Tongue (tissue), 3 donors: ENCODE measurements at places on chromosomes 3 and 15.

DNA sequence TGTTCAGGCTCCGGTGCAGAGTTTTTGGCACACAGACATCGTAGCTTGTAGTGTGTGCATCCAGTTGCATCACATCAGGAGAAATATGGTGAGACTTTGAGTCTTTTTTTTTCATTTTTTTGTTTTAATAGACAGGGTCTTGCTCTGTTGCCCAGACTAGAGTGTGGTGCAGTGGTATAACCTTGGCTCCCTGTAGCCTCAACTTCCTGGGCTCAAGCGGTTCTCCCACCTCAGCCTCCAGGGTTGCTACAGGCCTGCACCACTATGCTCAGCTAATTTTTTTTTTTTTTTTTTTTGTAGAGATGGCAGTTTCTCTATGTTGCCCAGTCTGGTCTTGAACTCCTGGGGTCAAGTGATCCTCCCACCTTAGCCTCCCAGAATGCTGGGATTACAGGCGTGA lies 51.1 kb upstream of the TEX264 start:
- no peak for DNase-seq

DNA sequence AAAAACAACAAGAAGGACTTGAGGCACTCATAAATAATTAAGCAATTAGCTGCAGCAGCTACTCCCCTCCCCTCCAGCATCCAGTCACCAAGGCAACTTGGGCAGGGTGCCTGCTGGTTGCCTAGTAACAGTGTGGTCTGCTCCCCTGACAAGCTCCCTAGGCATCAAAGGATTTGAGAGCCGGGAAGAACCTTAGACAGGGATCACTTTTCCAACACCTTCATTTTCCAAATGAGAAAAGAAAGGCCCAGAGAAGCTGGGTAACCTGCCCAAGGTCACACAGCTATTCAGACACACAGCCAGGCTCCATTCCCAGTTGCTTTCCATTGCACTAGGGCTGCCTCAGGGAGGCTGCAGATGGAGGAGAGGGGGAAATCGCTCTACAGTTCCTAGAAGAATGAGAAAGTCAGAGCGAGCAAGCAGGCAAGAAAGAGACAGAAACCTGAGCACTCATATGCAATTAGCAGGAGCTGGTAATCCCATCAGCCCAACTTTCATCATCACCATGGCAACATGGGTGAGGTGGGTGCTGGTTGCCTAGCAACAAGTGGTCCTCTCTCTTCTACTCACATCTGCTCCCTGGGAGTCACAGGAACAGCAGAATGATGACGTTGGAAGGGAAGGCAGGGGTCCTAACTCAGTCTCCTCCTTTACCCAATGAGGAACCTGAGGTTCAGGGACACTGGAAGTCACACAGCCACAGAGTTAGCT lies 3.6 kb upstream of the EIF4E3 start:
- DNase-seq = peak; percentile 35

GRCh38 chr3:147941969-147942368 lies 532.8 kb downstream of the ZIC1 start:
- no peak for DNase-seq

- DNase-seq = no peak
These were observed 50.0 kb upstream of the SECISBP2L start for GRCh38 chr15:49096090-49096750.

- DNase-seq = no peak
These were observed 24.8 kb upstream of the SLC25A38 start for GRCh38 chr3:39358333-39358732.

- DNase-seq = no peak
These were observed 2.7 kb downstream of the TEX55 start for GRCh38 chr3:119148493-119149180.

- DNase-seq = no peak
These were observed 78.3 kb upstream of the MLF1 start for GRCh38 chr3:158492685-158493084.

DNA sequence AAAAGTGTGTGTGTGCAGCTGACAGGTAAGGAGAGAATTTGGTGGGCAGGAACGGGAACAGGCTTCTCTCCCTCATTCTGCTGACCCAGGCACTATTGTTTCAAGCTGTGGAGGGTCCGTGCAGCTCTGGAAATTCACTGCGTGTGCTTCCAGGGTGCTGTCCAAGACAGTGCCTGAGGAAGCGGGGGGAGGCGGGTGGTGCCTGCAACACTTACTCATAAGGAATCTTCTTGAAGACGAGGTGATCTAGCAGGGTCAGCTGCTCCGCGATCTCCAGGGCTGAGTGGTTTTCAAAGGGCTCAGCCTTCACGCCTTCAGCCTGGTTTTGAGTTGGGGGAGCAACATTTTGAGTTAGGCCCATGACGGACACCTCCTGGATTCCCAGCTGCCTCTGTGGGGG lies 46.6 kb upstream of the CTSH start:
- DNase-seq = no peak

DNA sequence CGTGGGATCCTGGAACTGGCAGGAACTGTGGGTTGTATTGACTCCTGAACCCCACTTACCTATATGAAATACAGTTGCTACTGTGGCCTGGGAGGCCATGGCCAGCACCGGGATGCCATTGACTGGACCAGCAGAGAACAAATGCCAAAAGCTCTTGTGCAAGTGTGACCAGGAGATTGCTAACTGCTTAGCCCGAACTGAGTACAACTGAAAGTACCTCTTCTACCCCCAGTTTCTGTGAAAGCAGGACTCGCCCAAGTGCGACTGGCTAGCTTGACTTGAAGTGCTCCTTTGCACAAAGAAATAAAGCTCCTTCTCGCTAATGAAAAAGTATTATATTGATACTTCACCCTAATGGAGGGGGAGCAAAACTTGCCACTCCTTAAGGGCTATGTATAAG lies 101.3 kb upstream of the ATP11B start:
- no peak for DNase-seq

GRCh38 chr3:134929976-134930375 lies 134.9 kb downstream of the EPHB1 start:
- DNase-seq = no peak

DNA sequence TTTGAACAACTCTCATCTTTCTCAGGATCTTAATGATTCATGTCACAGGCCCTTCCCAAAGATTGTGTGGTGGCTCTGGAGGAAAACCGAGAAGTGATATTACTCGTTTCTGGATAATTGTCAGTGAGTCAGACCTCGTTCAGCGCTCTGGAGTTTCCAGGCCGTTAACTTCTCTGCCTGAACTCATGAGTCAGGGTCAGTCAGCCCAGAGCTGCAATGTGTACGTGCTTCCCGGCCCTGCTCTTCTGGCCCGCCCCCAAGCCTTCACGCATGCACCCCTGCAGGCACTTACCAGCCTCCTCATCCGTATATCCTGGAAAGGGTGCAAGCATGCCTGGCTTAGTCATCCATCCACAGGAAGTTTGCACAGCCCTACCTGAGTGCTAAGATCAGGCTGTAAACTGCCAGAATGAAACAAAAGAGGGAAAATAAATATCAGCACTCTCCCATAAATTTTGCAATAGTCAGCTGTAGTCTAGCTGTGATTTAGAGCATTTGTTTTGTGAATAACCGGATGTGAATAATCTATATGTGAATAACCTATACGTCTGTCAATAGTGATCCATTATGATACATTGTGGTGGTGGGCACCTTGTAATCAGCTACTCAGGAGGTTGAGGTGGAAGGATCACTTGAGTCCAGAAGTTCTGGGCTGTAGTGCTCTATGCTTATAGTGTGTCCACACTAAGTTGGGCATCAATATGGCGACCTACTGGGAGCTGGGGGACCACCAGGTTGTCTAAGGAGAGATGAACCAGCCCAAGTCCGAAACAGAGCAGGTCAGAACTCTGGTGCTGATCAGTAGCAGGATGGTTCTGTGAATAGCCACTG lies 35.3 kb upstream of the SEMA4B start:
- peak; percentile 41 for DNase-seq

- DNase-seq = peak; percentile 88
These were observed 260.3 kb upstream of the TPM1 start for GRCh38 chr15:62782071-62782841.

DNA sequence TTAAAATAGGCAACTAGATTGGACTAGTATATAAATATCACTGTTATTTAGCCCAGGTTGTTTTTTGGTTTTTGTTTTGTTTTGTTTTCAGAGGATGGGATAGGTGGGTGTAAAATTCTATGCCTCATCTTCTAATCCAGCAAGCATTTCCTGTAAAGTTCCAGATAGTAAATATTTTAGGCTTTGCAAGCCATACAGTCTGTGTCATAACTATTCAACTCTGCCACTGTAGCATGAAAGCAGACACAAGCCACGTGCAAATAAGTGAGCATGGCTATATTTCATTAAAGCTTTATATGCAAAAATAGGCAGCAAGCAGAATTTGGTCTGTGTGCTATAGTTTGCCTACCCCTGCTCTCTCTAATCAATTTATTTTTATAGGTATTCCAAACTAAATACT lies 657.3 kb upstream of the TGFBR2 start:
- DNase-seq = no peak

DNA sequence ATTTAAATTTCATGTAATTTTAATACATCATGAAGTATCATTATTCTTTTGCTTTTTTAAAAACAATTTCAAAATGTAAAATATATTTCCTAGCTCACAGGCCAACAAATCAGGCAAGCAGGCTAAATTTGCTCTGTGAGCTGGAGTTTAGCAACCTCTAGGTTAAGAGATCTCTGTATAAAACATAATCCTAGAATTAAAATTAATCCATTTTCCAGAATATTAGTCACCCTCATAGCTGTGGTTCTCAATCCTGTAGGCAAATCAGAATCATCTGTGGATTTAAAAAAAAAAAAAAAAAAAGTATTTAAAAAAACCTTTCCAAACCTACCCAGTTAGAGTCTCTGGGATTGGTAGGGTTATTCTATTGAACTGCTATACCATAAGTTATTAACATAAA lies 209.7 kb downstream of the MINAR1 start:
- no peak for DNase-seq

GRCh38 chr3:100019719-100020118 lies 94.6 kb downstream of the FILIP1L start:
- no peak for DNase-seq

GRCh38 chr3:27022096-27022761 lies 347.0 kb downstream of the NEK10 start:
- no peak for DNase-seq

- no peak for DNase-seq
These were observed 173.2 kb downstream of the TPRG1 start for GRCh38 chr3:189344996-189345395.

DNA sequence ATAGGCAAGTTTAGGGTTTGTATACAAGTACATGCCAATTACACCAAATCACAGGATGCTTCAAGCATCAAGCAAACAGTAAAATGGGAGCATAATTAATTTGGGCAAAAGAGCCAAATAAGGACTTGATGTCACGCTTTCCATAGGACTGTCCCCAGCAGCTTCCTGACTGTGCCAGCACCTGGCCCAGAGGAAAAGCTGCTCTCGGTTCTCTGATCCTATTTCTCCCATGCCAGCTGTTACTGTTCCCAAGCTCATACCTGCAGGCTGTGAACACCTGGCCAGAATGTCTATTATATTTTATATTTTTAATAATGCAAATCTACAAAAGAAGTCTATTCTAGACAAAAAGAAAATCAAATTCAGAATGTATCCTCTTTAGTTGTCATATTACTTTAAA lies 12.2 kb downstream of the ZXDC start:
- no peak for DNase-seq

- peak; percentile 56 for DNase-seq
These were observed 5.1 kb downstream of the DPH6 start for GRCh38 chr15:35540885-35541284.

- DNase-seq = no peak
These were observed 188.3 kb upstream of the EOMES start for GRCh38 chr3:27910456-27910855.

DNA sequence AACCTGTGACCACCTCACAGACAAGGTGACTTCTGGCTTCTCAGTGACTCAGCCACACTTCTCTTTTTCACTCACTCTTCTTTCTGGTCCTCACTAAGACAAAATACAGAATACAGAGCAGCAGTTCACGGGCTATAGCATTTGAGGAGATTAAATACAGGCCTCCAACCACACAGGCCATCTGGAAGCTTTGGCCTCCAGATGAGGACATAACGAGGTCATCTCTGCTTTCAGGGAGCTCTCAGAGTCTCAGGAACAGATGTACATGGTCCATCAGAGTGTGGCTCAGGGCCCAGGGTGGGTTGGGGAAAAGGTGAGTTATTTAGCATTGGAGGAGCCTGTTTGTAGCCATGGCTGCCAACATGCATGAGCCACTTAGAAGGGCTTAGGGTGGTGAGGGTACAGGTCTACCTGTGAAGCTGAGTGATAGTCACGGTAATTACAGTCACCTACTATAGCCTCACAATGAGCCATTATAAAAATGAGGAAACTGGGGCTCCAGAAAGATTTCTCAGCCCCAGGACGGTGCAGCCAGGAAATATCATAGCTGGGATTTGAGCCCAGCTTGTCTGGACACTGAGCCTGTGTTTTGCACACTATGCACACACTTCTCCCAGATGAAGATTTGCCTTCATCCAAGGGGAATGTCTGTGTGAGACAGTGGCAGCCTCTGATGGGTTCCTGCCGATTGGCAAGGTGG lies 159.8 kb upstream of the CTDSPL start:
- peak; percentile 40 for DNase-seq

DNA sequence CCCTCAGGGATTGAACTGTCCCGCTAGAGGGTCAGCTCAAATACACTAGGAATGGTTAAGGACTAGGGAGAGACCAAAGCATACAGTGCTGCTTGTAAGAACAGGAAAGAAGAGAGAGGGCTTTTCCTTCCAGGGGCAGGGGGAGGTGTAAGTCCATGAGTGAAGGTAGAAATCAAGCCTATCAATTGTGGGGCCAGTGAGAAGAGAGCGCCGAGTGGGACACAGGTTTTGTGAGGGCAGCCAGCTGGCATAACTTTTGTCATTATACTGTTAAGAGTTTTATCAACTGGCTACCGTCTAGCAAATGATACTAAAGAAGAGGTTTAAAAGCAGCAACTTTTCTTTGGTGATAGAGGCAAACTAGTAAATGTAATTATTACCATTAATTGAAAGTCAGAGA lies 45.0 kb downstream of the LMCD1 start:
- no peak for DNase-seq

DNA sequence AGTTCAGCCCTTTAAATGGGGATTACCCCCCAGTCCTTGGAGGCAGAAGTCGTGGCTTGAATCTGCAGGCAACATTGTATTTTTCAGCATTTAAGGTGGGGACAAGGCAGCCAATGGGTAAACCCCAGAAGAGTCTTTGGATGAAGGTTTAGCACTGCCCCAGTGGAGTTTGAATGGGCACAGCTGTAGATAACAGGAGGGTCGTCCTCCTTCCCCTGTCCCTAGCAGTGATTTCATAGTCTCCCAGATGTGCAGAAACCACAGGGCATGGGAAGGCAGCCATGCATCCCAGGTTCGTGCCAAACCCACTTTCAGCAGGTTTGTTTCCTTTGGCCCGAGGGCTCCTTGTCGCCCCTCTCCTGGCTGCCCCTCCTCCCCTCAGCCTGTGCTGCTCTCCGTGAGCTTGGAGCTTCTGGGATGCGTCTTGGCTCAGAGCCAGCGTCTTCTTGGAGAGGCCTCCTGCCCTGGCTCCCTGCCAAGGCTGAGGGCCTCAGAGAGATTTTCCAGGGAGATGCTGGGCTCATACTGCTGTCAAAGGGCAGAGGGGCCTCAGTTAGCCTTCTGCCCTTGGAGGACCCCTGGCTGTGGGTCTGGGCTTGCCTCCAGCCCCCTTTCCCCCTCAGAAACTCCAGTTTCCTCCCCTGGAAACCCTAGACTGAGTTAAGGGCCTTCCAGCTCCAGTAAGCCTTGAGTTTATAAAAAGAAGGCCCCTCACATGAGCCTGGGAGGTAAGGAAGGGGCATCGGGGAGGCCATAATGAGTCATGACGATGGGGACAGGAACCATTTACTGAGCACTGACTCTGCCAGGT lies 48.9 kb upstream of the POLG start:
- peak; percentile 94 for DNase-seq

- peak; percentile 69 for DNase-seq
These were observed 212.2 kb upstream of the TP63 start for GRCh38 chr3:189419038-189419437.
